ENCODE measurements at places on chromosomes 1 and 21.

- DNase-seq = no peak
Measured at GRCh38 chr1:160070243-160071163, 543 bp upstream of the KCNJ10 start.

- DNase-seq = no peak
Measured at GRCh38 chr1:234608911-234609690, 877 bp downstream of the IRF2BP2 start.

GRCh38 chr21:45433301-45433700, 28.3 kb downstream of the COL18A1 start:
- DNase-seq = no peak

GRCh38 chr1:96649301-96649700, 72.3 kb upstream of the PTBP2 start:
- DNase-seq = no peak

GRCh38 chr1:34474566-34474965, 280.3 kb upstream of the GJB5 start:
- no peak for DNase-seq

GRCh38 chr1:92701147-92701546, 83.8 kb downstream of the EVI5 start:
- DNase-seq = no peak

- no peak for DNase-seq
Measured at GRCh38 chr1:192439373-192440025, 122.7 kb downstream of the RGS21 start.

GRCh38 chr21:32548978-32549377, 36.3 kb downstream of the TCP10L start:
- DNase-seq = no peak

GRCh38 chr1:27047914-27048313, 35.3 kb upstream of the TENT5B start:
- no peak for DNase-seq

GRCh38 chr1:245614476-245614875, 459.7 kb downstream of the KIF26B start:
- DNase-seq = no peak

- DNase-seq = no peak
Measured at GRCh38 chr1:14598498-14599182, at the start of gene KAZN. Gene KAZN (plus strand): TSS chr1:14598685.

GRCh38 chr1:171427852-171428471, 57.4 kb upstream of the PRRC2C start:
- no peak for DNase-seq

- DNase-seq = no peak
Measured at GRCh38 chr1:232438476-232438875, 191.5 kb downstream of the SIPA1L2 start.

- no peak for DNase-seq
Measured at GRCh38 chr1:26874896-26875295, 11.9 kb downstream of the SFN start.

DNA sequence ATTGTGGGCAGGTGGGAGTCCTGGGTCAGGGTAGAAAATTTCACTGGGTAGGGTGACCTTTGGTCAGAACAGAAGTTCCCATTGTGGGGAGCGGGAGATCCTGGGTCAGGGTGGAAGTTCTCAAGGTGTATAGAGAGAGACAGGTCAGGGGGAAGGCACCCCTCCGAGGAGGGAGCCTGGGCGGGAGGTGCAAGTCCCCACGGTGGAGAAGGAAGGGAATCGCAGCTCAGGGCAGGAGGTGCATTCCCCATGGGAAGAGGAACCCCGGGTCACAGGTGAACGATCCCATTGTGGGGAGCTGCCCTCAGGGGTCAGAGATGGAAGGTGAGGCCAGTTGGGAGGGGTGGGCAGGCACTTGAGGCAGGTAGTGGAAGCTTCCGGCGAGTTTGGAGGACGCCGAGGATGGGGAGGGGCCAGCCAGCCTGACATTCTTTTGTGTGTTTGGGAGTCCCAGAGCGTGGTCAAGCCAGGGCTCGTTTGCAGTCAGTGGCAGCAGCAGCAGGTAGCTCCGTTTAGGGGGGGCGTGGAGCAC, 637 bp downstream of the LYPLA2 start:
- no peak for DNase-seq

DNA sequence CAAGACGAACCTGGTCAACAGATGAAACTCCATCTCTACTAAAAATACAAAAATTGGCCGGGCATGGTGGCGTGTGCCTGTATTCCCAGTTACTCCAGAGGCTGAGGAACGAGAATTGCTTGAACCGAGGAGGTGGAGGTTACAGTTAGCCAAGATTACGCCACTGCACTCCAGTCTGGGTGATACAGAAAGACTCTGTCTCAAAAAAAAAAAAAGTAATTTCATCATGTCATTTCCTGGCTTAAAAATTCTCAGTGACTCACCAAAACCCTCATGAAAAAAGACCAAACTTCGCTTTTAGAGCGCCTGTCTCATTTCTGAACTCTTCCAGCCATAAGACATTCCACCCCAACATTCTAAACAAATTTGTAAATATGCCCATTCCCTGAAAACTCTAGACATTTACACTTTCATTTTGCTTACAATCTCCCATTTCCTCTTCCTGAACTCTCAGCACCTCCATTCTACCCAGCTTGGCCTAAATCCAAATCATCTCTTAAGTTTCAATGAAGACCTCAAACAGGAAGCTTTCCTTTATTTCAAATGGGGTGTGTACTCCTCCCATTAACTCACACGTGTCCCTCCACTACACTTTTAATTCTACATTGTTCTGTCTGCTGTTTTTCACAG, 50.5 kb upstream of the PRRC2C start:
- DNase-seq = no peak

GRCh38 chr1:66380452-66381212, 153.3 kb upstream of the SGIP1 start:
- no peak for DNase-seq

- no peak for DNase-seq
Measured at GRCh38 chr1:42350086-42350485, 15.1 kb upstream of the FOXJ3 start.

DNA sequence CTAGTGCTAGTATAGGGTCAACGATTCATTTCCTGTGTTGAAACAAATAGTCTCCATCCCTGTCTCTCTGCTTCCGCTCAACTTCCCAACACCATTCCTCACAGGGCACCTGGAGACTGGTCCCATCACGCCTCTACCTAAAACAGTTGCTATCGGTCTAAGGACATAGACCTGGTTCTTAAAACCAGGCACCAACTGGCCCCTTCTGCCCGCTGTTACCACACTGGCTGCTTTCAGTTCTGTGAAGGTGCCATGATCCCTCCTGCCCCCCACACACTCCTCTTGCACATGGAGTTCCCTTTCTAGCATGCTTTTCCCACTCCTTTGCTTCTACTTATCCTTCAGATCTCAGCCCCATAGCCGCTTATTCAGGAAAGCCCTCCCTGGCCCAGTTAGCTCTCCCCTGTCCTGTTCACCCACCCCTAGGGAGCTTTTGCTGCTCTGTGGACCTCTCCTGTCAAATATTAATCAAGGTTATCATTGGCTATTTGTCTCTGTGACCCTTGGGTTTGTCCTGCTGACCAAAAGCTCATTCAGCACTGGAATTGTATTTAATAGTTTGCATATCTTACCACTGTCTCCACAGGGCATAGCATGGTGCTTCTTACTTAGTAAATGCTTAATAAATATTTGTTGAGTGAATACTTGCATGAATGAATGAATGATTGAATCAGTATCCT, 11.9 kb upstream of the KPRP start:
- DNase-seq = no peak

GRCh38 chr1:46547481-46548383, 3.7 kb downstream of the KNCN start:
- DNase-seq = no peak

- no peak for DNase-seq
Measured at GRCh38 chr1:110734133-110734680, 59.5 kb upstream of the KCNA3 start.

GRCh38 chr1:29753244-29753643, 516.9 kb downstream of the PTPRU start:
- no peak for DNase-seq

DNA sequence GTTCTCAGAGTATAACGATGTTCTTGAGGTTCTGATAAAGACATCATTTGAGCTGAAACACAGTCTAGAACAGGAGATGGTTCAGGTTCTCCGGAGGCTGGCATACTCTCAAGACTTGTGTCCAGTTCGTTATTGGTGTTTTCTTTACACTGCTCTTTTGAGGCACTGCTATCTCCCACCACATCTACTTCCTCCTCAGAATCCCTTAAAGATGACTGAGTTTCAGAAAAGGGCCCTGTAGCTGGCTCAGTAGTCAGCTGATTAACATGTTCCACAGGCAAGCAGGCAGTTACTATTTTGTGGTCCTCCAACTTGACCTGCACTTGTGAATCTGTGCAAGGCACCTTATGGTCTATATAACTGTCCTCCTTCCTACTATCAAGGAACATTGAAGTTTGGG, 50.2 kb downstream of the ZZZ3 start:
- DNase-seq = no peak

DNA sequence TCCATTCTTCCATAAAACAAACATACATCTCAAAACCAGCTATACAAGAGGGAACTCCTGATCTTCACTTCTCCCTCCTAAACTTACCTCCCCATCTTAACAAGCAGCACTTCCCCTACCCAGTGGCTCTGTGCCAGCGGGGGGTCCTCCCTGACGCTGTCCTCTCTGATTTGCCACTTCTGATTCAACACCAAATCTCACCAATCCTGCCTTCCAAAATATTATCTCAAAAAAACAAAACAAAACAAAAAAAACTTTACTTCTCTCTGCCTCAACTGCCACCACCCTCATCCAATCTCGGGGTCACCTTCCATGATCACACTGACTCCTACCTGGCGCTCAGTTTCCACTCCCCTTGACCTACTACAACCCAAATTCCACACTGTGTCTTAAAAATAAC, 72.8 kb downstream of the SLC45A1 start:
- no peak for DNase-seq

- DNase-seq = peak; percentile 89
Measured at GRCh38 chr1:204941421-204942338, 71.0 kb downstream of the NFASC start.

Measured in NCI-H2107 (cell line).